ENCODE measurements at places on chromosomes 16 and 17.

DNA sequence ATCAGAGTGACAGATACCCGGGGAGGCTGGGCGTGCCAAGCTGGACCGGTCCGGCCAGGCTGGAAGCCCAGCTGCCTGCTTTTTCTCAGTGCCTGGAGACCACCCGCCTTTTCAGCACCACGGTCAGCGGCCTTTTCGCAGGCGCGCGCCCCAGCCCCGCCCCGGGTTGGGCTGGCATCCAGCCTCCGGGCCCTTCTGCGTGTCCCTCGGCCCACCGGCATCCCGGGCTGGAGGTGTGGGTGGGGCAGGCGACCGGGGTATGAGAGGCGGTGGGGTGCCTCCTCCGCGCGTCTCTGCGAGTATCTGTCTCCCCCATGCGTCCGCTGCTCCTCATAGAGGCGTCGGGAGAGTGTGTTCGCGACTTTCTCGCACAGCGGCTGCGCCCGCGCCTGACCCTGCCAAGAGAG, 102.5 kb downstream of the MRM1 start:
- DNase-seq, result no peak

- no peak for DNase-seq
Measured at GRCh38 chr17:42153919-42154742, 658 bp downstream of the RAB5C start.

DNA sequence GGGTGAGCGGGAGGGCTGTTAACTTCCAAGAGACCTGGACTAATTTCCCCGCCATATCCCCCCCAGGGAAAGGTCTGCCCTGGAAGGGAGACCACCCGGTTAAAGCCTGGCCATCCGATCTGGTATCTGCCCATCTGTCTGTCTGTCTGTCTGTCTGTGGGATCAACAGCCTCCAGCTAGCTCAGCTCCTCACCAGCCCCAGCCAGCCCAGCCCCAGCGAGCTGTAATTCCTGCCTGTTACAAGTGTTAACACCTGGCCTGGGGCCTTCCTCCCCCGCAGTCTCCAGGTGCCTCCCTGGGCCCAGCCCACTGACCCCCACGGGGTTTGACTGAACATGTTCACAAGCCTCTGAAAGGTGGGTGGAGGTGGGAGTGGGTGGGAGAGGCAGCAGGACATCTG, 4.0 kb downstream of the WNT3 start:
- DNase-seq, result no peak

GRCh38 chr16:72530434-72530833, 358.5 kb upstream of the PMFBP1 start:
- DNase-seq, result no peak

GRCh38 chr16:55563797-55564196, 2.7 kb upstream of the CAPNS2 start:
- no peak for DNase-seq

DNA sequence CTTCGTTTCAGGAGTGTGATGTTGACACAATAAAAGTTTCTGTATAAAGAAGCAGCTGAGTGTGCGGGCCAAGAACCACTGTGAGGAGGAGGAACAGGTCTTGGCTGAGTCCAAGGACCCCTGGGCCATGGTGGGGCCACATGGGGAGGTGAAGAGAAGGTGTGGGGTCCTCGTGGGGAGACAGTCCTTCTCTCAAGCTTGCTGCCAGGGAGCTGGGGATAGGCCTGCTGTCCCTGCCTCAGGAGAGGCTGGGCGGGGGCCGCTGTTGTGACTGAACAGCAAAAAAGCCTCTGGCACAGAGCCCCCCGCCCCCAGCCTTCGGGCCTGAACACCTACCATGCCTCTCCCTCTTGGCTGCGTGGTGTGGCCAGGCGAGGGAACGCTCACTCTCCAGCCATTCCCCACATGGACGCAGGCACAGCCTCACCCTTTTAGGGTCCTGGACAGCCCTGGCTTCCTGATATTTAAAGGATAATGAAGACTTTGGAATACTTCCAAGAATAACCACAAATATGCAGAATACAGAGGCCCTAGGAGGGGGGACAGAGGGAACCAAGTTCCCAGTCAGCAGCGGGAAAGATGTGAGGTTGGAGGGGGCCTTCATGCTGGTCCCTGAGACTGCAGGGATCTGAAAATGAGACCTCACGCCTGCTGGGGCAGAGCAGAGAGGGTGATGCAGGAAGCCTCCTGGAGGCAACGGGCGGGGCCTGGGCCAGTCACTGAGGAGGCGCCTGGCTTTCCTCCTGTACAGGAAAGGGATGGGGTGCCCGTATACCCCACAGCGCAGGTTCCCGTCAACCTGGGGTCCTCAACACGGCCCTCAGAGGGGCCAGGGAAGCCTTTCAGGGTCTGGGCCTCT, 100.0 kb upstream of the CREBBP start:
- DNase-seq, result no peak

GRCh38 chr17:16989230-16989952, 17.5 kb upstream of the TNFRSF13B start:
- no peak for DNase-seq

- no peak for DNase-seq
Measured at GRCh38 chr16:17605784-17606183, 135.0 kb upstream of the XYLT1 start.

GRCh38 chr17:37470181-37470580, 19.5 kb upstream of the DUSP14 start:
- DNase-seq, result no peak

DNA sequence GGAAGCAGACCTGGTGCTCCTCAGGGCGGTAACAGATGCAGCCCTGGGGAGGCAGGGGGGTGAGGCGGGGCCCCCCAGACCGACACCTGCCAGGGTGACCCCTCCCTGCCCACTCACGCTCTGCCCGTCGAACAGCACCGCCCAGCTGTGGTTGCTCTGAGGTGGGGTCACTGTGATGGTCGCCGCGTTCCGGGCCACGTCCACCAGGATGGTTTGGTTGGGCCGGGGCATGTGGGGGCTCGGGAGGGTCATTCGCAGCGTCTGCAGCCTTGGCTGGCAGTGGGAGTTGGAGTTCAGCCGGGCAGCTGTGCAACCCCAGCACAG, 692 bp downstream of the BRICD5 start:
- no peak for DNase-seq

DNA sequence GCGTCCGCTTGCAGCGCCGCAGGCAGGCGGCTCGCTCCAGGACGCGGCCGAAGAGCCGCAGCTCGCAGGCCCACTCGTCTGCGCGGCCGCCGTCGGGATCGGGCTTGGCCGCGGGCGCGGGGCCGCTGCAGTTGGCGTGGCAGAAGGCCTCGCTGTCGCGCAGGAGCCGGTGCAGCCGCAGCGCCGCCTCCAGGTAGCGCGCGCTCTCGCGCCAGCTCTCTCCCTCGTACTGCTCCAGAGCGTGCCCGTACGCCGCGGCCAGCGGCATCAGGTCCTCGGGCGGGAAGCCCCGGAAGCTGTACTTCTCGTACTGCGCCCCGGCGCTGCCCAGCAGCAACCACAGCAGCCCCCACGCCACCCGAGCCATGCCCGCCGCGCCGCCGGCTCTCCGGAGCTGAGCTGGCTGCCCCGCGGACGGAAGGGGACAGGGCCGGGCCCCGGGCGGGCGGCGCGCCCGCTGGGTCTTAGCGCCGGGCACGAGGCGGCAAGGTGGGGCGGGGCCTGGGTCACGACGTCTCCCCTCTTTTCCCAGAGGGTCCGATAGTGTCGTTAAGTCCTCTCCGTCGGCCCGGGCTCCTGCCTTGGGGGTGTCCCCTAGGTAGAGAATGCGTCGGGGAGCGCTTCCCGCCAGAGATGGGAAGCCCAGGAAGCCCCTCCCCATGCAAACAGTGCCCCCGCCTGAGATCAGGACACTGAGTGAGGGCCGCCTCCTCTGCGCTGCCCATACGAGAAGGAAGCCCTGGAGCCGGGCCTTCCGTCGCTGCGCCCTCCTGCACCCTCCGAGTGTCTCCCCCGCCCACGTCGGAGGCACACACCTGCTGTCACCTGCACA, at the start of gene P3H4:
Gene P3H4, minus strand, starts transcription at position 401 of the 832 bp plus-strand sequence. Its CDS starts 34 bp downstream, at position 367.
- peak; percentile 95 for DNase-seq

- DNase-seq, result no peak
Measured at GRCh38 chr17:15885770-15886169, 59.2 kb upstream of the ADORA2B start.

- DNase-seq, result no peak
Measured at GRCh38 chr16:10576390-10577304, 3.8 kb downstream of the EMP2 start.

- DNase-seq, result peak; percentile 89
Measured at GRCh38 chr17:57945996-57946797, 9.0 kb downstream of the CUEDC1 start.

GRCh38 chr16:46782320-46782719, 34.2 kb upstream of the MYLK3 start:
- DNase-seq, result no peak

GRCh38 chr16:56181401-56181800, 9.9 kb upstream of the GNAO1 start:
- DNase-seq, result no peak
